ENCODE measurements at places on chromosomes 5 and 9. TPM values are rescaled to one million over a fixed set of nuclear protein-coding genes. Genes with fewer than 3 reads are reported as not detected.

GLRA1 gene
- total RNA-seq = not detected

GRCh38 chr9:4422495-4422894, 67.8 kb upstream of the SLC1A1 start:
- DNase-seq = peak; percentile 7

LCN9 gene
- not detected for total RNA-seq

GRCh38 chr9:81559709-81560108, 129.6 kb downstream of the TLE1 start:
- no peak for DNase-seq

DNA sequence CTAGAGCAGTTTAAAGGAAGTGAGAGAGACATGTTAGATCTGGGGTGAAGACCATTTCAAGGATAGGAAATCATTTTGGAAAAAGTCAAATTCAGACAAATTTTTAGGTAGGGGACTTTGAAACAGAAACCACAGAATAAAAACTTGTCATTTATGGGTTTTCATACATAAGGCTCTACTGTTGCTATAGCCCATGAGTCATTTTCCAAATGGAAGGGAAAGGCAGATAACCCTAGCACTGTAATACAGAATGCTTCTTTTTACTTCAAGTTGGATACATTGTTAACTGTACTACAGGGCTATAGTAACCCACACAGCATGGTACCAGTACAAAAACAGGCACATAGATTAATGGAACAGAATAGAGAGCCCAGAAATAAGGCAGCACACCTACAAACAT, 455.4 kb downstream of the EBF1 start:
- no peak for DNase-seq

DNA sequence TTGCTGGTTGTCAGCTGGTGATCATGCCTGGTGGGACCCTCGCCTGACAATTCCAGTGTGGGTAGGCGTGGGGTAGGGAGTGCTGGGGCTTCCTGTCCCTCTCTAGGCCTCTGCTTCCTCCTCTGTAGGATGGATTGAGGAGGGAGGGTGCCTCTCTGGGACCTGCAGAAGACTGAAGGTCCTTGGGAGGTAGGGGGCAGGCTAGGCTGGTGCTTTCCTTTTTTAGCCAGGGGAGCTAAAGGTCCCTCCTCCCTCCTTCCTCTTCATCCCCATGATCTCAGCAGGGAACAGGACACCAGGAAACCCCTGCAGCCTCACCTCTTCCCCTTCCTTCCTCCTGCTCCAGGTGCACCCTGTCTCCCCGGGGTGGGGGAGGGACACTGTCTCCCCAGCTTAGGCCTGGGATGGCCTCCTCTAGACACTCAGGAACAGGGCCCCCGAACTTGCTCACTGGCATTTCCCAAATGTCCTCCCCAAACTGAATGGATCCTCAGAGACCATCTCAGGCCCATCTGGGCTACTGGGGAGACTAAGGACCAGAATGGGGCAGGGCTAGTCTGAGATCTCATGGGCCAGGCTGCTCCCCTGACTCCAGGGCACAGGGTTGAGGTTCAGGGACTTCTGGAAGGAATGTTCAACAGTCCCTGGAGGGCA, 8.4 kb downstream of the SH2D3C start:
- DNase-seq = peak; percentile 40

- DNase-seq = no peak
Observed at GRCh38 chr5:158770506-158770905, 329.2 kb downstream of the EBF1 start.

DNA sequence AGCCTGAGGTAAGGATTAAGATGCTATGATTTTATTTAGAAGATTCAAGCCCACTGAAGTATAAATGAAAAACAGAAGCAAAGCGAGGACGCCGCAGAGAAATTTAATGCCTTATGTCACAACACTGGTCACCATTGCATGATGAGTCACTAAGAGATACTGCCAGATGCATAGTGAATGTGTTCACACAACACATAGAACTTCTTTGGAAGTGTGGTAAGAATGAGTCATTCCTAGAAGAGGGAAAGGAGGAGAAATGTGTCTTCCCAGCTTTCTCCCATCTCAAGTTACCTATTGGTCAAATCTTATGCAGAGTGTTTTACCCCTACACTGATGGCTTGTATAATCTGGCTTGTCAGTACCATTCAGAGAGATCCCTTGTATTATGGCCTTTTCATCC, 465.3 kb upstream of the ARRDC3 start:
- no peak for DNase-seq

TRIM41 gene
- total RNA-seq = 17.0 TPM

PCDHGB4 gene
- total RNA-seq = 1.6 TPM

- DNase-seq = no peak
Observed at GRCh38 chr9:123620239-123620638, 264.2 kb downstream of the CRB2 start.

- DNase-seq = no peak
Observed at GRCh38 chr9:135289081-135289491, 190.5 kb upstream of the PPP1R26 start.

MYORG gene
- total RNA-seq = 1.3 TPM

GRCh38 chr5:98470747-98471146, 302.7 kb upstream of the RGMB start:
- no peak for DNase-seq

HEMGN gene
- total RNA-seq = 15.1 TPM

GRCh38 chr5:126370796-126371718, 52.2 kb upstream of the GRAMD2B start:
- no peak for DNase-seq

CNTNAP3 gene
- not detected for total RNA-seq

- DNase-seq = no peak
Observed at GRCh38 chr9:12195456-12195855, 497.7 kb upstream of the TYRP1 start.

DNA sequence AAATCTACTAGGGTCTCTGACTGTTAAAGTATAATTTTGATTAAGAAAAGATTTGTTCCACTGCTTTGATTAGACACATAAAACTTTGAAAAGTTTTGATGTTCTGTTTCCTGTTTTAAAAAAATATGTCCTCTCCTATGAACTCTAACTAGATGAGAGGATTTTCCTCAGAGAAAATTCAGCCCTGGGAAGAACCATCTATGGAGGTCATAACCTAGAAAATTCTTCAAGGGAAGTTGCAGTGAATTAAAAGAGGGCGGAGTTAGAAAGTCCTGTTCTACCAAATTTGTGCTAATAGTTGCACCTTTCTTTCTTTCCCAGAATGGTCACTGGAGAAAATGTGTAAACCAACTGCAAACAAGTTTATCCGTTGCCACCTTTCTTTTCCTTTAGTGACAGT, 27.7 kb downstream of the PIK3R1 start:
- DNase-seq = no peak

GRCh38 chr5:143435210-143435657, 31.7 kb upstream of the NR3C1 start:
- peak; percentile 48 for DNase-seq

DNAI1 gene
- not detected for total RNA-seq

ADGRD2 gene
- under 0.01 TPM for total RNA-seq

DNA sequence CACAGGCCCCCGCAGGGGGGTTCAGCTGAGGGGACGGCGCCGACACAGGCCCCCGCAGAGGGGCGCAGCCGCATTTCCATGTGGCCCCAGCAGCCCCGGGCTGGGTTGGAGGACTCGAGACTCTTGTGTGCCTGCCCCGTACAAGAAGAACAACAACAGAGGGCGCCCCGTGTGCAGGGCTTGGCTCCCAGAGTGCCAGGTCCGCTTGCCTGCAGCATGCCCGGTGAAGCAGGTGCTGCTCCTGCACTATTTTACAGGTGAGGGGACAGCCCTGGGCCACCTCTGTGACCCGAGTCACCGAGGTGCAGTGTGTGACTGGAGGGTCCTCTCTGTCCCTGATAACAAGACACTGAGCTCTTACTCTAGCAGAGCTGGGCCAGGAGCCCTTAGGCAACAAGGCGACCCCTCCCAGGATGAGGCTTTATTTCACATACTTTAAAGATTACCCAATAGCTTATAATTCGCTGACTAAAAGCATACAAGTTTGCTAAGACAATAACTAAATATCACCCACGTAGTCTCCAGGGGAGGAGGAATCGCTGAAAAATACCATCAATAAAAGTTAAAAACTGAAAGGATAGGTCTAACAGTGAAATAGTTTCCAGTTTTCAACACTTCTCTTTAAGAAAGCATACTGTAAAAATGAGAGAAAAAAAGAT, 41.7 kb upstream of the SLC9A3 start:
- DNase-seq = no peak

CCDC192 gene
- not detected for total RNA-seq

GRCh38 chr5:36647046-36647445, 40.6 kb downstream of the SLC1A3 start:
- no peak for DNase-seq

GRCh38 chr5:169204788-169205400, 96.0 kb downstream of the SLIT3 start:
- no peak for DNase-seq

GRCh38 chr9:109355564-109356297, 34.9 kb upstream of the EPB41L4B start:
- no peak for DNase-seq

OSMR gene
- total RNA-seq = under 0.01 TPM

GRCh38 chr5:150300496-150301169, 2.1 kb downstream of the ARSI start:
- no peak for DNase-seq

DNA sequence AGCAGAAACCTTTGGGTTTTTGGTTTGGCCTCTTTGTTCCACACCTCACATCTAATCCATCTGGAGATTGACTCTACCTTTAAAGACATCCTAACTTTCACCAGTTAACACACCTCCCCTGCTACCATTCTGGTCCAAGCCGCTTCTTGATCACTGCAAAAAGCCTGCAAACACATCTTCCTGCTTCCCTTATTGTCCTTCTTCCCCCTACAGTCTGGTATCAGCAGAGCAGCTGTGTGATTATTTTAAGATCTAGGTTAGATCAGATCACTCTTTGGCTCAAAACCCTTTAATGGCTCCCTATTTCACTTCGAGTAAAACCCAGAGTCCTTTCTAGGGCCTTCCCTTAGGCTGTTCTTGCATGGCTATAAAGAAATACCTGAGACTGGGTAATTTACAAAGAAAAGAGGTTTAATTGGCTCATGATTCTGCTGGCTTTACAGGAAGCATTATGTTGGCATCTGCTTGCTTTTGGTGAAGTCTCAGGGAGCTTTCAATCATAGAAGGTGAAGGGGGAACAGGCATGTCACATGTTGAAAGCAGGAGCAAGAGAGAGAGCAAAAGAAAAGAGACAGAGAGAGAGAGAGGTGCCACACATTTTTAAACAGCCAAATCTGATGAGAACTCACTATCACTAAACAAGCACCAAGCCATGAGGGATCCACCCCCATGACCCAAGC, 1.5 kb upstream of the TEX10 start:
- DNase-seq = no peak

- DNase-seq = no peak
Observed at GRCh38 chr9:129995409-129996160, 47.4 kb downstream of the FNBP1 start.

DNA sequence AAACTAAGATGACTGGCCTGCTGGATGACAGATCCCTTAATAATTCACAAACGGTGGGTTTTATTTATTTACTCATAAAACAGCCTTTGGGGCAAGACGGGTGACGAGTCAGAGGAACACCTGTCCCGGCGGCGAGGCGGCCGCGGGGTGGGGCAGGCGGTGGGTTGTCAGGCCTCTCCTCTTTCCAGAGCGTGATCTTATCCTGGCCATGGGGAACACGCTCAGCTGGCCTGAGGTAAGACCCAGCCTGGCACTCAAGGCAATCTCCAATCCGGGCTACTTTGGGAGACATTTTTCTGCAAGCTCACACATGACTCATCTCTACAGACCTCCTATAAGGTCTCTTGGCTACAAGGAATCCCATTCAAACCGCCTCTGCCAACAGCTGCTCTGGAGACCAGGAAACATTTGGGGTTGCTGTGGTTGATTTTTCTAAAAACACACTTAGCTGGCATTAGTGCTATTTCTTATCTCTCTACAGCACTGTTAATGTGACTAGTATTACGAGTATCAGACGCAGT, 6.3 kb downstream of the RAPGEF1 start:
- peak; percentile 94 for DNase-seq

GRCh38 chr9:135326141-135326540, 153.4 kb upstream of the PPP1R26 start:
- no peak for DNase-seq

GRCh38 chr5:35016174-35017051, 31.3 kb downstream of the AGXT2 start:
- DNase-seq = no peak

SMIM3 gene
- total RNA-seq = 61.9 TPM

CTNND2 gene
- not detected for total RNA-seq

SEMA4D gene
- 53.9 TPM for total RNA-seq

DNA sequence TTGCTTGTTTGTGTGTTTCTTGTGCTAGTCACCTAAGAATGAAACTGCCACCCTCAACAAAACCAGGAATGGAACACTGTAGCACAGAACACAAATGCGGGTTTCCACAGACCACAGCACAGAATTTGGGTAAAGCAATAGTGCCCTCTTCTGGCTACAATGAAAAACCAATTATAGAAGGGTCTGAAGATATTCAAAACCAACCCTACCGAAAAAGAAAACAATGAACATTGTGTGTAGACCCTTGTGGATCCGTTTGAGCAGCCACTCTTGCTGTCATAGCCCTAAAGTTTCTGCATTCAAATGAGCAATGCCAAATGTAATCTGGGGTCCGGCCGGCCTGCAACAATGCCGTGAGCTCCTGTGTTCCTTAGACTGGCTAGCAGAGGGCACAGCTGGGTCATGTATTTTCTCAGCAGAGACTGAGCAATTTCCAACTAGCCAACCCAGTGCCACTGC, 8.3 kb upstream of the ENC1 start:
- DNase-seq = peak; percentile 77

GRCh38 chr9:91481972-91482371, 58.3 kb upstream of the NFIL3 start:
- no peak for DNase-seq

DNA sequence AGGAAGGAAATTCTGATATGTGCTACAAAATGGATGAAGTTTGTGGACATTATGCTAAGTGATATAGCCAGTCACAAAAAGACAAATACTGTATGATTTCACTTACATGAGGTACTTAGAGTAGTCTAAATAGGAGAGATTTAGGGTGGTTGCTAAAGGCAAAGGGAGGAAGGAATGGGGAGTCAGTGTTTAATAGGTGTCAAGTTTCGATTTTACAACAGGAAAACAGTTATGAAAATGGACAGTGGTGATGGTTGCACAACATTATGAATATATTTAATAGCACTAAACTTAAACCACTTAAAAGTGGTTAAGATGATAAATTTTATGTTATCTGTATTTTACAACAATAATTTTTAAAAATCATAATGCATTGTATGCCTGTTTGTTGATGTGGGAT, 40.4 kb upstream of the ECM2 start:
- no peak for DNase-seq

Measured in hematopoietic multipotent progenitor cell (in vitro differentiated cells).